ENCODE measurements at places on chromosomes 6 and 20. TPM values are rescaled to one million over a fixed set of nuclear protein-coding genes. Genes with fewer than 3 reads are reported as not detected.

DNA sequence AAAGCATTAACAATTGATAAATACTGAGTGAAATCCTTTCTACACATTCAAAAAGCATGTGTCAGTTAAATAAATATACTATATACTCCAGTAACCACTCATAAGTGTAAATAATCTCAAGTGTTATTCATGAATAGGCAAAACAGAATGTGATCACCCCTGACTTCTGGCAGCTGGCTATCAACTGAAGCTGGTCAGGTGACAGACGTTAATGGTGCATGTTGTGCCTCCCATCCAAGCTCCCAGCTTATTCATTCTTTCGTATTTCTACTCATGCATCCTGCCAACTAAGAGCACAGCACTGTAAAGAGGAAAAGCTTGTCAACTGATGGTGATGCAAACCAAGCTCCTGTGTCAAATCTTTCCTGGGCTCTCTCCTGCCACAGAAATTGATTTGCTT is 7.7 kb downstream of the PSMB1 start:
- peaks cover 28% of the 10 kb centered on the region for H3K4me1 ChIP-seq
- no peak overlapping the region for H3K4me3 ChIP-seq
- no peak for DNase-seq
- no peaks in the 10 kb centered on the region for H3K27me3 ChIP-seq
- H3K27ac ChIP-seq: no peak overlapping the region

GRCh38 chr20:16615199-16615598 is 42.0 kb upstream of the KIF16B start:
- peak; percentile 38 for DNase-seq
- no peaks in the 10 kb centered on the region for H3K4me1 ChIP-seq
- no peaks in the 10 kb centered on the region for H3K36me3 ChIP-seq

ELOVL4 gene
- 0.40 TPM for polyA plus RNA-seq

- no peaks in the 10 kb centered on the region for H3K4me1 ChIP-seq
- H3K27me3 ChIP-seq: no peaks in the 10 kb centered on the region
- DNase-seq: no peak
- no peaks in the 10 kb centered on the region for H3K36me3 ChIP-seq
- H3K4me3 ChIP-seq: no peak overlapping the region
Measured at GRCh38 chr6:39387785-39388184, 65.3 kb upstream of the KCNK16 start.

ZNF334 gene
- polyA plus RNA-seq: 7.2 TPM
